Fibroblast of villous mesenchyme (primary cell): ENCODE measurements at places on chromosomes 3 and 15. TPM values are rescaled to one million over a fixed set of nuclear protein-coding genes. Genes with fewer than 3 reads are reported as not detected.

DNA sequence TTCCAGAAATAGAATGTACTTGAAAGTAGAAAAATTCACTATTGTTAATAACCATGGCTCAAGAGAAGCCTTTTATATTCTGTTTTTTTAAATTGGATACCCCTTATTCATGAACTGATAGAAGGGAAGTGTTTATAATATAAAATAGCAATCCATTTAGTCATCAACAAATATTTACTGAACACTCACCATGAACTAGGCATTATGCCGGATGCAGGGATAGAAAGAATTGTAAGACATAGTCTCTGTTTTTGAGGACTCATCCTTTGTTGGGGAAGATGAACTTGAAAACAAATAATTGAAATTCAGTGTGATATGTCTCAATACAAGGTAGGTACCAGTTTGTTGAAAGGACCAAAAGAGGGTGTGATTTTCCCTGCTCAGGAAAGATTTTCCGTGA, 160.9 kb upstream of the SATB1 start:
- no peak for DNase-seq

Gene STXBP5L
- under 0.01 TPM in 1 of 2 replicates, not detected in the other for total RNA-seq

DNA sequence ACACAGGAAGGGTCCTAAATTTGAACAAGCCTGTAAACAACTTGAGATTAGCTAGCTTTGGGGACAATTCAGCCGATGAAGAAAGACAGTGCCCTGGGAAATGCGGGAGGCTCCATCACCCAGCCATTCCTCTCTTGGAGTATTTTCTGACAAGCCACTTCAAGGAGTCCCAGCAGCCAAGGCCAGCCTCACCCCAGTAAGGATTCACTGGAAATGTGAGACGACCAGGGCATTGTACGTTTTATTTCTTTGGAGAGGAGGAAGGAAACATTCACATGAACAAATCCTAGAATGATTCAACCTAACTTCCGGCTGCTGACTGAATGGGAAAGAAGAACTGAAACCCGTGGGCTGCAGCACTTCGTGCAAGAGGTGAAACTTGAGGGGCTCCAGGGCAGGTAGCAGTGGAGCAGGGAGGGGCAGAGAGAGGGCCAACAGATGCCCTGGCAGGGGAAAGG, 116.4 kb upstream of the ARHGEF3 start:
- DNase-seq = no peak

DNA sequence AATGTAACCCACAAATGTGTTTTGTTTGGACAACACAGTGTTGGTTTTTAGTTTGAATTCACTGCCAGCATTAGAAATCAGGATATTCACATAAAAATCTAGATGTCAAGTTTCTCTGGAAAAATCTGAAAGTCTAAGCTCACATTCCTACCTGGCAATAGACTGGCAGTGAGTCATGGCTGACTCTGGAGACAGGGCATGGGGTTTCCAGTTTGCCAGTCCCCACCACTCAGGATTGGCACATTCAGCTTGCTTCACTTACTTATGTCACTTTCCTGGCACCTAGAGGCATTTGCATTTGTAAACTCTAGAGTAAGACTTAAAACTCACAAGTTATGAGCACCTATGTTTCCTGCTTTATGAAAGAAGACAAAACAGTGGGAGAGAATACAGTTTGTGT, 19.1 kb upstream of the SEC61A1 start:
- DNase-seq = no peak

DNA sequence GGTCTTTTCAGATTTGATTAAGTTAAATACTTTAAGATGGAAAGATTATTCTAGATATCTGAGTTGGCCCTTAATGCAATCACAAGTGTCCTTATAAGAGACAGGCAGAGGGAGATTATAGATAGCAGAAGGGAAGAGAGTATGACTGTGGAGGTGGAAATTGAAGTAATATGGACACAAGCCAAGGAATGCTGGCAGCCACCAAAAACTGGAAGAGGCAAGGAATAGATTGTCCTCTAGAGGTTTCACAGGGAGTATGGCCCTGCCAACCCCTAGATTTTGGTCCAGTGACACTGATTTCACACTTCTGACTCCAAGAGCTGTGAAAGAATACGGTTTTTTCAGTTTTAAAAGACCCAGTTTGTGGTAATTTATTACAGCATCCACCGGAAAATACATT, 1498.7 kb upstream of the CADM2 start:
- DNase-seq = no peak

DNA sequence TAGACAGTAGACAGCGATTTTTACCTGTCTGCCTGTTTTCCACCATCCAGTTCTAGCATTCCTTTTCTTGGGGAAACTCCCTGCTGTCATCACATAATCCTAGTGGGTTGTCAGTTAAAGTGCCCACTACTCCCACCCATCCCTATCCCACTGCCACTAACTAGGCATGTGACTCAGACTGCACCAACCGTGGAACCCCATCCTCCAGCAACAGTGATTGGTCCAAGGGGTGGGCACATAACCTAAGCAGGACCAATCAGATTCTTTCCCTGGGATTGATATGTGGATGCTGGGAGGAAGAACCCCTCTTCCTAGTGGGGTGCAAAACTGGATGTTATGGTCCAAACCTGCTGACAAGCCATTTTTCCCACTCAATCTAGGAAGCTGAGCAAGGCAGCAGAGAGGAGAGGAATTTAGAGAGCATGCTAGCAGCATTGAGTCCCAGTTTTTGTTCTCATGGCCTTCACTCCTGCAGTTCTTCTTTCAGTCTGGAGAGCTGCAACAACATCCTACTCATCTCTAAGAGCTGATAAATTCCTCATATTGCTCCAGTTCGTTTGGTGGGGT, 3.9 kb upstream of the INSYN1 start:
- DNase-seq = no peak

Gene SEMA6D
- total RNA-seq = 3.0 and 17.4 TPM in 2 replicates

Gene ERICH6
- 0.32 and 0.43 TPM in 2 replicates for total RNA-seq

GRCh38 chr15:81050259-81050658, 49.5 kb downstream of the TLNRD1 start:
- DNase-seq = no peak

Gene FANCD2OS
- not detected in 2 replicates for total RNA-seq

GRCh38 chr3:197298945-197299854, 788 bp upstream of the DLG1 start:
- DNase-seq = no peak

DNA sequence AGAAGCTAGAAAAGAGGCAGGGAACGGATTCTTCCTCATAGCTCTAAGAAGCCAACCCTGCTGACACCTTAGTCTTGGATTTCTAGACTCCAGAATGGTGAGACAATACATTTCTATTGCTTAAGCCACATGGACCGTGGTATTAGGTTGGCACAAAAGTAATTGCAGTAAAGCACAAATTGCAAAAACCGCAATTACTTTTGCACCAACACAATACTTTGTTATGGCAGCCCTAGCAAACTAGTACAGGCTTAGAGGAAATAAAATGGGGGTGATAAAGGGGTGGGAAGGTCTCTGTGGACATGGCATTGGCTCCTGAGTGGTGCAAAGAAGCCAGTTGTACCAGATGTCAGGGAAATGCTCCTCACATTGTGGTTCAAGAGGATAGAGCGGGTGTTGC, 56.0 kb downstream of the SLC7A14 start:
- DNase-seq = no peak

- no peak for DNase-seq
These were observed 3.1 kb downstream of the C3orf20 start for GRCh38 chr3:14678015-14678503.

DNA sequence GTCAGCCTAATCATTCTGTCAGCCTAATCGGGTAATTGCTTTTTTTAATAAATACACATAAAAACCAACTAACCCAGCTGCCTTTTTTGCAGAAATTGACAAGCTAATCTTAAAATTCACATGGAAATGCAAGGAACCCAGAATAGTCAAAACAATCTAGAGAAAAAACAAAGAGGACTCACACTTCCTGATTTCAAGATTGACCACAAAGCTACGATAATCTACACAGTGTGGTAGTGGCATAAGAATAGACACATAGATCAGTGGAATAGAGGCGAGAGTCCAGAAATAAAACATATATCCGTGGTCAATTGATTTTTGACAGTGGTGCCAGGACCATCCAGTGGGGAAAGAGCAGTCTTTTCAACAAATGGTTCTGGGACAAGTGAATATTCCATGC, 2.4 kb upstream of the C3orf20 start:
- DNase-seq = no peak

DNA sequence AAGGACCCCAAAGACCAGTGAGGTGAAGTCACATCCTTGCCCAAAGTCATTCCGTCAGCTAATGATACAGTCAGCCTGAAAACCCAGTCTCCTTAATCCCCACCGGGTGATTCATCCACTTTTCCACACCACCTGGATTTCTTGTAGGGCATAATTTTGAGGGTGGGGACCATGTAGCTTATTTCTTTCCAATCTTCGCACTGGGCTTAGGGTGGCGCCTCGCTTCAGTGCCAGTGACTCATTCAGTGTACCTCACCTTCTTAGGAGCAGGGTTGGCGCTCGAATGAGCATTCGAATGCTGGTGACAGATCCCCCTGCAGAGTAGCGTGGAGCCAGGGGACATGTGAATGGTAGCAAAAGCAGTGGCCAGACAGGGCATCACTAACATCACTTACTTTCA, 24.0 kb downstream of the BMF start:
- no peak for DNase-seq

DNA sequence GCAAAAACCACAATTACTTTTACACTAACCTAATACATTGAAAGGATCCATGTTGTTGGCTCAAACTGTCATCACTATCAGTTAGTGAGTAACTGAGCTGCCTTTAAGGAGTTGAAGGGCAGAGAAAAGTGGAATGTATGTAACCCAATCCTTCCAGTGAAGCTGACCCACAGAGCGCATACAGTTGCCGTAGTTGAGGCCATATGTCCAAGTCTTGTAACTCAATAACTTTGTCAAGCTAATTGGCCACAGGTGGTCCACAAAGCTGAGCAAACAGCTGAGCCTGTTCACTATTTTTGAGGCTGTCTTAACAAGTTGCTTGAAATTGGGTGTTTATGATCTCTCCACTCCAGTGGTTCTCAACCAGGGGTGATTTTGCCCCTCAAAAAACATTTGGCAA, 169.0 kb upstream of the SLC24A5 start:
- DNase-seq = no peak

- DNase-seq = peak; percentile 55
These were observed 251.9 kb downstream of the NAALADL2 start for GRCh38 chr3:175111036-175111435.

- no peak for DNase-seq
These were observed 89.6 kb downstream of the AAGAB start for GRCh38 chr15:67164811-67165253.

Gene EAF1
- 28.0 and 35.8 TPM in 2 replicates for total RNA-seq

DNA sequence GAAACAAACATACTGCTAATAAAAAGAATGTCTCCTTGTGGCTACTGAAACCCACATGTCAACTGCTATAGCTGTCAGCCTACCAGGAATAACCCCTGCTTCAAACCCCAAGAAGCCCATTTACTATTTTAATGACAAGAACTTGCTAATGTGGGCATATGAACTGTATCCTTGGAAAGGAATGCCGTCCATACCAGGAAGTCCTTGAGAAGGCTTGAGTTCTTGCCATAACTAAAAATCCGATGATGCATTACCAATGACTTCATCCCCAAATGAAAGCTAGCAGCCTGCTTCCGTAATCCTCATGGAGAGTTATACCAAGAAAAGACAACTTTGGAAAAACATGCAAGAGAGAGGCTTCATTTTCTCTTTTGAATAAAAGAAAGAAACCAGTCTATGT, 34.8 kb downstream of the MINDY4B start:
- no peak for DNase-seq

Gene ROBO2
- 3.0 and 6.1 TPM in 2 replicates for total RNA-seq

DNA sequence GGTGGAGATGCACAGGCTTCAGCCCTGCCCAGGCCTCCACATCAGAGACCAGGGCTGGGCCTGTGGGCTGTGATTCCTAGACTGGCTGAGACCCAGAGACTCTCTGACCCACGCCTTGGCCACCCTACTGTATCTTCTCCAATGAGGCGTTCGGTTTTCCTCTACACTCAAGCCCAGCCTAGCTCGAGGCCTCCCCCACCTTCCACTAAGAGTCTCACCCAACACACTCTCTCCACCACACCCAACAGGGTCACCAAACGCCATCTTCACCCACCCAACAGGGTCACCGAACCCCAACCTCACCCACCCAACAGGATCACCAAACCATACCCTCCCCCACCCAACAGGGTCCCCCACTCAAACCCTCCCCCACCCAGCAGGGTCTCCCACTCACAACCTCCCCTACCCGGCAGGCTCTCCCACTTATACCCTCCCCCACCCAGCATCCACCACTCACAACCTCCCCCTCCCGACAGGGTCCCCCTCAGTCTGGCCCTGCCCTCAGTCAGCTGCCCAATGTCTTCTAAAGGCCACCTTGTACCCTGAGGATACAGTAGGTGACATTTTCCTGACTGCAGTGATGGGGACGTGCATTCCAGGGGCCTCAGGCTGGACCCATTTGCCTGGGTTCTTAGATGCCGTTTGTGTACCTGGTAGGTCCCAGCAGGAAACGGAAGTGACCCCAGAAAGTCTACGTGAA, 20.4 kb downstream of the CFAP100 start:
- no peak for DNase-seq
